ENCODE measurements at places on chromosomes 12 and 14.

DNA sequence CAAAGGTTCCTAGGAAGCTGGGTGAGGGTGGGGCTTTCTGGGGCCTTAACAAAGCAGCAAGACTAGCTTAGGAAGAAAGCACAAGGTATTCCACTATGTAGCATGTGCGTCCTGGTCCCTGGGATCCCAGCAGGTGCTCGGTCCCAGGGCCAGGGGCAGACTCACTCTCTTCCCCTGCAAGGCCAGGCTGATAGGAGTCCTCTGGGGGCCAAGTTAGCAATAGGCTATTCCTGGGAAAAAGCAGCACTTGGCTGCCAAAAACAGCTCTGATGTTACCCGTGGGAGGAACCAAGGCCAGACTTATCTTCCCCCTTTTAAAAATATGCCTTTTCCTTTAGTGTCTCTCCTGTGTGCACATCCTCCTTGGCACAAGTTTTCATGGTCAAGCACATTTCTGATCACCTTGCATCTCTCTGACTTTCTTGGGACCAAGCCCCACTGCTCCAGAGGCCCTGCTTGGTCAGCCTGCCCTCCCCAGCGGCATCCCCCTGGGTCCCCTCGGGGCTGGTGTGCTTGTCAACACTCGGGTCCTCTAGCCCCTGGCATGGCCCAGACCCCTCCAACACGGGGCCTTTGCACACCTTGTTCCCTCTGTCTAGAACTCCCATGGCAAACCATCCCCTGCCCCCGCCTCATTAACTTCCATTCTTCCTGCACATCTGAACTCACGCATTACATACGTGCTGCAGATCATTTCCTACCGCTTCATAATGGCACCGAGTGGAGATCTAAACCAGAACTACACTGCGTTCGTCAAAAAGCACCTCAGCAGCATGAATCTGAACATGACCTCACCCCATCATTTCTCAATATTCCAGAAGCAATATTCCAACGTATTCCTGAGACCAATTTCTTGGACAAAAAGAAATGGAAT, 21.9 kb downstream of the CCDC92 start:
- no peak for DNase-seq

DNA sequence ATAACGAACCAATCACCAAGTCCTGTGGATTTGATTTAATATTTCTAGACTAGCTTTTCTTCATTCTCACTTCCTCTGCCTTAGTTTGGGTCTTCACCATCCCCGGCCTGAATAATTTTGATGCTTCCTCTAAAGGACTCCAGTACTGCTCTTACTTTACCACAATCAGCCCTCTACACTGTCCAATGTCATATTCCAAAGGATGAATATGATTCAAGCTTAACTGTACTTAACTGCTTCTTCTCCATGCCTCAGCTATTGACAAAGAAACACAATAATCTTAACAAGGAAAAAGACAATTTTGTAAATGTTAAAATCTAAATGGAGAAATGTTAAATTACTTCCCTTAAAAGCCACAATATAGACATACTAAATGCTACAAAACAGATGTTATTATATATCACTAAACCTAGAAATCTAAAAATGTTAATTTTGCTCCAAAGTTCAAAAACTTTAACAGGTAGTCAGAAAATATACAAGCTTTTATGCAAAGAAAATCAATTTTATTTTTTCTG, 70.2 kb downstream of the STXBP6 start:
- no peak for DNase-seq

GRCh38 chr12:71008616-71009015, 88.1 kb upstream of the PTPRR start:
- no peak for DNase-seq

GRCh38 chr14:46840944-46841720, 189.6 kb upstream of the RPL10L start:
- no peak for DNase-seq

DNA sequence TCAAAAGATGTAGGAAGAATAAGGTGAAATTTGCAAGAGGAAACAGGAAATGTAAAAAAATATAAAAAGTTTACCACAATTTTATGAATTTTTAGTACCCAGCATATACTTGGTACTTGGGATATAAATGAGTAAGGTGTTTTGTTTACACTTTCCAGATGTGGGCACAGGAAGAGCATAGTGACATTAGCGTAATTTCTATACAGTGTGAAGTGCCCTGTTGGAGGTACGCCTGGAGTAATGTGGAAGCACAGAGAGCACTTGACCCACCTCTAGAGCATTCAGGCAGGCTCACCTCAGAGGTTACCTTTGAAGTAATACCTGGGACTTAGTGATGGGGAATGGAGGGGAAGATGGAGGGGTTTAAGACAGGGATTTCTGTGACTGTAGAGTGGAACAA, 89.5 kb downstream of the AEBP2 start:
- DNase-seq = no peak

DNA sequence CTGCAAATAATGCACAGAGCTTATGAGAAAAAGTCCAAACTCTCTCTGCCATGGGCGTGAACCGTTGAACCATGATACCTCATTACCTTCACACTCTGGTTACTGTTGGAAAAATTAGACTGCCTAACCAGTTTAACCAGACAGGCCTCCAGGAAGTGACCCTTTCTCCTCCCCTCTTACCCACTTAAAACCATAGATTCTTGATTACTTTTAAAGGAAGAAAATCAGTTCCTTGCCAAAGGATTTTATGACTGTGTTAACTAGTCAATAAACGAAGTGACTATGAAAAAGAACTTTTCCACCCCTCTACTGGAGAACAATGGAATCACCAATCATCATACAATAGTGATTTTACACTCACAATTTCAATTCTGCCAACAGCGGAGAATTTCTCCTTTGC, 254.0 kb upstream of the ATP2B1 start:
- no peak for DNase-seq

DNA sequence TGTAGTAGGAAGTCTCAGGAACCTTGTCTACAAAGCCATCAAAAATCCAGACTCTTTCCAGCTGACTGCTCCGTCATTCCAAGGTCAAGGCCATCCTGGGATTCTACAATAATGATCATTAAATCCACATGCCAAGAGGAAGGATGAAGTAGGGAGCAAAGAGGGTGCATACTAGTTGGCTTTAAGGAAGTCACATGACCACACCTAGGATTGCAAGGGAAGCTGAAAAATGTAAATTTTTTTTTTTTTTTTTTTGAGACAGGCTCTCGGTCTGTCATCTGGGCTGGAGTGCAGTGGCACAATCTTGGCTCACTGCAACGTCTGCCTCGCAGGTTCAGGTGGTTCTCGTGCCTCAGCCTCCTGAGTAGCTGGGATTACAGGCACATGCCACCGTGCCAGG, 7.3 kb upstream of the MRPL42 start:
- DNase-seq = no peak

DNA sequence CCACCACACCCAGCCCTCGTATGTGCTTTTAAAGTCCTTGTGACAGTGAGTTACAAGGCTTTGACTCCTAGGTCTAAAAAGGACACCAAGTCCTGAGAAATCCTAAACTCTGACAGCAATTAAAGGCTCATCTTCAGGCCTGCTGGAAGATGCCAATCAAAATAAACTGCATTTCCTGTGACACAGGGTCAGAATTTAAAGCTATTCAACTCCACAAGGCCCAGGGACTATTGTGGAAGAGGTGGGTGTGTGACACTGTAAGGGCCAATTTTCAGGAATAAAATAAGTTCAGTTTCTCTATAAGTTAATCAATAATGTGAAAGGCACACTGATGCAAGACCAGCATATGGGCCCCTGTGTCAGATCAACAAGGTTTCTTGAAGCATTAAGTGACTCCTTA, 69.5 kb upstream of the HECTD1 start:
- DNase-seq = no peak

DNA sequence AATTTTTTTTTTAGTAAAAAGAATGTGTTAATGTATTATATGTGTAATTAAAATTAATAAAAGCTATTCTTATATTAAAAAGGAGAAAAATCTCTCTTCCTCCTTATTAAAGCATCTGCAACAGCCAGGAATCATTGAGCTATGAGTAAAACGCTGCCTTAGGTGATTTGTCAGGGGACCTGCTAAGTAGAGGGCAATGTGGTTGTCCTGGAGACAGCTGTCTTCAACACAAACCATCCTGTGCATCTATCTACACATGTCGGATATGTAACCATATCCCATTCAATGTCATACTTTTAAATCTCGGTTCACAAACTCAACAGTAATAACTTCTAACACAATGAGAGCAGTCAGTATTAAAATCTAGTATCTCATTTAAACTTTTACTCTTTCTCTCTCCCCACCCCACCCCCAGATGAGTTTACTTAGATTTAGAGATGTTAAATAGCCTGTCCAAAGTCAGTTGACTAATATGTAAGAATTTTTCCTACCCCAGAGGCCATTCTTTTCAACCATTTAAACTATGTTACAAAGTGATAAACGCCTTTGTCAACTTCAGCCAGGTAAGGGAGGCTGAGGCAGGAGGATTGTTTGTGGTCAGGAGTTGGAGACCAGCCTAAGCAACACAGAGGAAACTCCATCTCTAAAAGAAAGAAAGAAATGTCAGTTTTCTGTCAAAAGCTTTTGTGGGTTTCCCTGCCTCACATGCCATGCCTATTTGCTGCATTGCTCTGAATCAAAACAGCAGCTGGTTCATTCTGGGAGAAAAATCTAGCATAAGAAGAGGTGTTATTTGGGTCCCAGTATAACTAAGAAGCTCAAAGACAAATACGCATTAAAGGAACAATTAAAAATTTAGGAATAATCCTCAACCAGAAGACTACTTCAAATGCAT, 413.7 kb upstream of the CCDC196 start:
- no peak for DNase-seq

GRCh38 chr14:75835737-75836136, 146.1 kb downstream of the TGFB3 start:
- DNase-seq = no peak

- DNase-seq = no peak
Observed at GRCh38 chr12:44627387-44628166, 248.5 kb downstream of the NELL2 start.

GRCh38 chr14:54488318-54488645, 498 bp downstream of the GMFB start:
- DNase-seq = no peak

DNA sequence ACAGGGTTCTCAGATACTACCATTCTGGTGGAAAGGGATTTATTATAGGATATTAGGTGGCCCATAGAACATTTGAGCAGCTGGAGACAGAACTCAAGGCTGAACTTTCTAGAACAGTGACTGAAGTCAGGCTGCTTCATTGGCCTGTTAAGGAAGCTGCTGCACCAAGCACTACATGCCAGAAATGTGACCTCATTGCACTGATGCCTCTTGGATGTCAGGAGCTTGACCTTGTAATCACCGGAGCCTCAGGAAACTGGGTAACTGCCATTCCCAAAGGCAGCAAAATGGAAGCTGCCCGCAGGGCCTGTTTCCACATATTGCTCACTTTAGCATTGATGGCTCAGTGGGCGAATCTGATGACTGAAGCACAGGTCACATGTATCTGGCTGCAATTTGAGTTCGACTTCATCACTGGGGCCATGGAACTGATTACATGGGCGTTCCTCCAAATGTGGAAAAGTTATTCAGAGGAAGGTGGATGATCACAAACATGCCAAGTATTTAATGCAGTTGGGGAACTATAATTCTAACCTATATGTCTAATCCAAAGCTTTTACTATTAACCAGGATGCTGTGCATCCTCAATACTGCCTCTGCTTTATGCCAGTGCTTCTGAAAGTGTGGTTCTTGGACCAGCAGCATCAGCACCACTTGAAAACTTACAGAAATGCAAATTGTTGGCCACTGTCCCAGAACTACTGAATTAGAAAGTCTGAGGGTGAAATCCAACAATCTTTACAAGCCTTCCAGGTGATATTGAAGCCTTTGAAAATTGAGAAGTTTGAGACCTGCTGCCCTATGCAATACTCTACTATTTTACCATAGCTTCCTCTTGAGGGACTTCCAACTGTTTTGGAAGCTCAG, 337.2 kb upstream of the NAV3 start:
- no peak for DNase-seq

DNA sequence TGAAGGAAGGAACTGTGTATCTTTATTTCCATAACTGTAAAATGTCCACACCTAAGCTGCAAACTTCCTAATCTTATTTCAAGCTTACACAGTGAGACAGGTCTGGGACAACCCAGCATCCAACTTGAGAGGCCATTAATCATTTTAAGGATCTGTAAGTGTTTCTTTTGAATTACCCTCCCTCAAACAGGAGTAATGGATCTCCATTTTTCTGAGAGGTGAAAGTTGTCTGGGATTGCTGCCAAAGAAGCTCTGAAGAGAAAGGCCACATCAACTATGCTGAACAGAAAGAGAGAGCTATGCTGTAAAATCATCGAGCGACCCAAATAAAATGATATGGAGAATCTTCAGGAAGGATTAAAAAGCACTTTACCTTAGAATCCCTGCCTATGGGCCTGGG, 131.7 kb upstream of the CPNE8 start:
- no peak for DNase-seq

GRCh38 chr14:69773571-69774276, 6.8 kb downstream of the SRSF5 start:
- DNase-seq = no peak

DNA sequence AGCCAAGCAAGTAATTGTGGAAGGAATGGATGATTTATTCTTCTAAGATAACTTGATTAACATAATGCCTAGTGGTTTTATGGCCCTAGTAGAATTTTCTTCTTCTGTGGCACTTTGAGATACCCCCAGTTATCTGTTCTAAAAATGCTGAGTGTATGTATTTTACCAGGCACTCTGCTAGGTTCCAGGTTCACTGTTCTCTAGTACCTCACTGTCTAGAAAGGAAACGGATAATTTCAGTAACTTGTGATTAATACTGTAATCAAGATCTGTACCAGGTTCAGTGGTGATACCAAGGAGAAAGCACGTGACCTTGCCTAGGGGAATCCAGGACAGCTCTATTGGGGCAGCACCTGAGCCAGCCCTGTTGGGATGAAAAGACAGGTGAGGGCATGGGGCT, 8.0 kb downstream of the ANO6 start:
- DNase-seq = no peak

DNA sequence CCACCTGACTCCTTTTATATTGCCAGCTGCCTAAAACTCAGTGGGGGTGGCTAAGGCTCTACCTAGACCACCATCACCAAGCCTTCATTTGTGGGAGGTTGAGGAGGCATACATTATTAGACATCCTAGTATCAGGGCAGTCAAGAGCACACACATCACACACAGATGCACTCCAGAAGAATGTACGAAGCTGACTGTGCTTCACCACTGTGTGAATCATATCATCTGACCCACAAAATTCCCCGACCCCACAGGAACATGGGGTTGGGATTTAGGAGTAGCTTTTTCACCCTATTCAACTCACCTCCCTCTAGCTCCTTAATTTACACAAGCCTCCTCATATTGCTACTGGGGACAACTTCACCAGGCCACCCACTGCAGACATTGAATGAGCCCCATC, 64.8 kb upstream of the BDKRB2 start:
- DNase-seq = no peak

Data from CD4-positive, alpha-beta T cell treated with Interleukin-6 at 100 ng/mL for 8 hours (primary cell).